Dorsolateral prefrontal cortex (tissue), 122 donors: ENCODE measurements at places on chromosomes 13 and 19. TPM values are rescaled to one million over a fixed set of nuclear protein-coding genes. Genes with fewer than 3 reads are reported as not detected.

The IL27RA gene
- 4.6 TPM for total RNA-seq

GRCh38 chr13:51412431-51412830, 40.4 kb downstream of the INTS6 start:
- no peak for DNase-seq

GRCh38 chr13:59319276-59319675, 844.5 kb downstream of the DIAPH3 start:
- no peak for DNase-seq

DNA sequence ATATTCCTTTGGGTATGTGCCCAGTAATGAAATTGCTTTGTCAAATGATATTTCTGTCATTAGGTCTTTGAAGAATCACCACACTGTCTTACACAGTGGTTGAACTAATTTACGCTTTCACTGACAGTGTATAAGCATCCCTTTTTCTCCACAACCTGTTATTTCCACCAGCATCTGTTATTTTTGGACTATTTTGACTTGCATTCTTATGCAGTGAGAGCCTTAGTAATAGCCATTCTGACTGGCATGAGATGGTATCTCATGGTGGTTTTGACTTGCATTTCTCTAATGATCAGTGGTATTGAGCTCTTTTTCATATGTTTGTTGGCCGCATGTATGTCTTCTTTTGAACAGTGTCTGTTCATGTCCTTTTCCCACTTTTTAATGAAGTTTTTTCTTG, 92.0 kb upstream of the SPATA13 start:
- no peak for DNase-seq

The CCL25 gene
- total RNA-seq, result not detected

GRCh38 chr19:49779731-49780555, 13.1 kb downstream of the AP2A1 start:
- no peak for DNase-seq
